Subcutaneous preadipocyte (primary cell): ENCODE measurements at places on chromosomes 3 and 15. TPM values are rescaled to one million over a fixed set of nuclear protein-coding genes. Genes with fewer than 3 reads are reported as not detected.

BCHE gene
- 1.1 and 4.1 TPM in 2 replicates for total RNA-seq

CCDC54 gene
- total RNA-seq, result not detected in 2 replicates

SLC22A13 gene
- 0.37 and 1.2 TPM in 2 replicates for total RNA-seq

TP63 gene
- total RNA-seq, result under 0.01 TPM in 2 replicates

ASB14 gene
- not detected in 2 replicates for total RNA-seq

GOLGA6L10 gene
- under 0.01 and 0.20 TPM in 2 replicates for total RNA-seq

NR1I2 gene
- 0.20 TPM in 1 of 2 replicates, not detected in the other for total RNA-seq

DCP1A gene
- total RNA-seq, result 11.8 and 14.7 TPM in 2 replicates

ERICH6 gene
- under 0.01 TPM in 1 of 2 replicates, not detected in the other for total RNA-seq

SAMD7 gene
- not detected in 2 replicates for total RNA-seq

TGM4 gene
- total RNA-seq, result under 0.01 and 0.39 TPM in 2 replicates

ARPP19 gene
- total RNA-seq, result 76.8 and 109 TPM in 2 replicates

NPTN gene
- total RNA-seq, result 63.6 and 81.5 TPM in 2 replicates

DZIP3 gene
- total RNA-seq, result 7.0 and 10.2 TPM in 2 replicates

CORO2B gene
- 27.6 and 34.4 TPM in 2 replicates for total RNA-seq

TPRG1 gene
- total RNA-seq, result 0.78 and 3.3 TPM in 2 replicates

C15orf39 gene
- 5.9 and 8.0 TPM in 2 replicates for total RNA-seq
